ENCODE measurements at places on chromosomes 3 and 15. TPM values are rescaled to one million over a fixed set of nuclear protein-coding genes. Genes with fewer than 3 reads are reported as not detected.

DNA sequence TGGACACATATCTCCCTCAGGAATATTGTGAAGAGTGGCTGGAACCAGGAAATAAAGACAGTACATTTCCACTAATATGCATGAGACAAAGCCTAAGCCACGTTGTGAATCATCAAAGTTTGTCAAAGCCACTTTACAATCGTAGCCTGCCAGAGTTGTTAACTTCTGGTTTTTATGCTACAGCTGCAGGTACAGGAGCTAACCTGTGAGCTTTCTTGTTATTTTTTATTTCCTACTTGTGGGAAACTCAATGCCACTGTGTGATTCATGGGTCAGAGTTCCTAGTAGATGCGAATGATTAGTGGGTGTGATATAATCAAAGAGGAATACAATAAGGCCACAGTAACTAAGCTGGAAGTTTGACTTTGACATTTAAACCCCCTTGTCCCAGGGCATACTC, 44.4 kb upstream of the TEX9 start:
- no peak for DNase-seq

DNA sequence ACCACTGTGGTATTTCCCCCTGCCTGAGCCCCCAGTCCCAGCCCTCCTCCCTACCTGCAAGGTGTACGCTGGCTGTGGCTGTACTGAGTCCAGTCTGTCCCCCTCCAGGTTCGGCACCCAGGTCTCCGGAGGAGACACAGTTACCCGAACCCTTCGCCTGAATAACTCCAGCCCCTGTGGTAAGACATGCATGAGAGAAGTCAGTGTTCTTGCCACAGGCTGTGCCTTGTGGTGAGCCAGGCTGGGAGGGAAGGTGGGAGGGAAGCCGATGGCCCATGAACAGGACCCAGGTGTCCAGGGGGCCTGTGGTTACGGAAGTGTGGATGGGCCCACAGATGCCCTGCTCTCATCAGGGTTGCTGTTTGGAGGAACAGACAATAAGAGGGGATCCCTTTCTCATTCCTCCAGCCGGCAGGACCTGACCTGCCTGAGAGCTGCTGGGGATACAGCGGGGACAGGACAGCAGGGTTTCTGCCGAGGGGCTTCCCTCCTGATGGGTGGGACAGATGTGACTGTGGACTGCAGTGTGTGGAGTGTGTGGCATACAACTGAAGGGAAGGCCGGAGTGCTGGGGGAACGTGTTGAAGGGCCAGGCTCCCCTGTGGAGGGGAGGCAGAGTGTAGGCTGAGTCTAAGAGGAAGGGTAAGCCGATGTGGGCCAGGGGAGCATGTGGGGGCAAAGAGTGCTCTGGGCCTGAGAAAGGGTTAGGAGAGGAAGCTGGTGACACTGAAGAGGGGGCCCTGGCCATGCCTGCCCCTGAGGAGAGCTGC, 21.9 kb downstream of the ACAA1 start:
- peak; percentile 42 for DNase-seq

FBXL2 gene
- 0.24 TPM for total RNA-seq

GLDN gene
- total RNA-seq, result 0.49 TPM

CHSY1 gene
- total RNA-seq, result 4.9 TPM

CP gene
- total RNA-seq, result 1,411 TPM

ASB14 gene
- not detected for total RNA-seq

IFT80 gene
- total RNA-seq, result 11.5 TPM

Data from right lobe of liver (tissue), 6 donors.